NT2/D1 (cell line): ENCODE measurements at places on chromosomes 6 and 20.

- DNase-seq: no peak
Observed at GRCh38 chr20:34269996-34270627, 28.9 kb downstream of the ASIP start.

DNA sequence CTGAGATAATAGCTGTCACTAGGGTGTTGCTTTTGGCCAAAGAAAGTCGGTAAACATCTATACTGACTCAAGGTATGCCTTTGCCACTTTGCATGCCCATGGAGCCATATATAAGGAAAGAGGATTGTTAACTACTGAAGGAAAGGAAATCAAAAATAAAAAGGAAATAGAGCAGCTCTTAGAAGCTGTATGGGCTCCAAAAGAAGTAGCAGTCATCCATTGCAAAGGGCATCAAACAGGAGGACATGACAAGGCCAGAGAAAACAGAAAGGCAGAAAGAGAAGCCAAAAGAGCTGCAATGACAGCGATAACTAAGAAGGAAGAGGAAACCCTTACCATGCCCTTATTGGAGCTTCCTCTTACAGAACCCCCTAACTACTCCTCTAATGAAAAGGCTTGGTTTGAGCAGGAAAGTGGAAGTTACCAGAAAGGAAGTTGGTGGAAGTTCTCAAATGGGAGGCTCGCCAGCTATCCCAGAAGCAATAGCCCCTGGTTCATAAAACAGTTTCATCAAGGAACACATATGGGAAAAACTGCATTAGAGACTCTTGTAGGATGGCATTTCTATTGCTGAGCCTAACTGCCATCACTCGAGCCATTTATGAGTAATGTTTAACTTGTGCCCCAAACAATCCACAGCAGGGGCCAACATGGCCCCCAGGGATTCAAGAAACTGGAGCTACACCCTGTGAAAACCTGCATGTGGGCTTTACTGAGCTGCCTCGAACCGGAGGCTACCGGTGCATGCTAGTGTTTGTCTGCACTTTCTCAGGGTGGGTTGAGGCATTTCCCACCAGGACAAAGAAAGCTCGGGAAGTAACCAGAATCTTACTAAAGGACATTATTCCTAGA, 7.0 kb downstream of the IL22RA2 start:
- DNase-seq: no peak

GRCh38 chr6:140393665-140394540, 1019.5 kb upstream of the CITED2 start:
- DNase-seq: no peak

GRCh38 chr6:43334466-43335095, 26.0 kb upstream of the CRIP3 start:
- peak; percentile 39 for DNase-seq

DNA sequence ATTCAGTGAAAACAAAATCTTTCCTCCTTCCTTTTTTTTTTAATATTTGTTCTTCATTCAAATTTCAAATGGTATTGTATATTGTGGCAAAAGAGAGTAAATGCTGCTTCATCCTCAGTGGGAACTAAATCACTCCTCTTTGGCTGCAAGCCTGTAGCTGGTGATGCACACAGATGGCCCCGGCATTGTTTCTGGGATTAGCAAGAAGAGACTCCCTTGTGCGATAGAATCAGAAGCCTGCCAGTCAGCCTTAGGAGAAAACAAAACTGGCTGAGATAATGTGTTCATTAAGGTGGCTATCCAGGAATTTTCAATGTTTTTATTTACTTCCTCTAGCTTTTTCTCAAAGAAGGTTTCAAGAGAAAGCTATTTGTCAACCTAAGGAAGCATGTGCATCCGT, 20.7 kb upstream of the ELOVL2 start:
- no peak for DNase-seq

- no peak for DNase-seq
Observed at GRCh38 chr20:2006452-2007361, 12.8 kb upstream of the PDYN start.

DNA sequence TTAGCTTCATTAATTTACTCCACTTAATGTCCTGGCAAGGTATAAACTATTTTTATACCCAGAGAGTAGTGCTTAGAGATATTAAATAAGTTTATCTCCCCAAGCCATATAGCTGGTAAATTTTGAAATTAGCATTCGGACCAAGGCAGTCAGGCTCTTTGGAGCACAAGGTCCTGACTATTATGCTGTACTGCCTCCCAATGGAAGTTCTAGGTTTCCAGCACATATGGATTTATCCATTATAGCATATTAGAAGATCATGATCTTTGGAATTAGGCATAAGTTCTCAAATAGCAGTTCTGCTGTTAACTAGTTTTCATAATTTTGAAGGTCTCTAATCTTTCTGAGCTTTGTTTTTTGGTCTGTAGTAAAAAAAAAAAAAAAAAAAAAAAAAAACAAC, 835.3 kb upstream of the EPHA7 start:
- DNase-seq: no peak

- no peak for DNase-seq
Observed at GRCh38 chr6:70281923-70282311, 21.0 kb downstream of the COL9A1 start.

GRCh38 chr6:39059496-39060310, 11.1 kb downstream of the GLP1R start:
- DNase-seq: no peak

- DNase-seq: no peak
Observed at GRCh38 chr6:109008054-109008453, 86.6 kb downstream of the SESN1 start.
